ENCODE measurements at places on chromosomes 7 and 10.

DNA sequence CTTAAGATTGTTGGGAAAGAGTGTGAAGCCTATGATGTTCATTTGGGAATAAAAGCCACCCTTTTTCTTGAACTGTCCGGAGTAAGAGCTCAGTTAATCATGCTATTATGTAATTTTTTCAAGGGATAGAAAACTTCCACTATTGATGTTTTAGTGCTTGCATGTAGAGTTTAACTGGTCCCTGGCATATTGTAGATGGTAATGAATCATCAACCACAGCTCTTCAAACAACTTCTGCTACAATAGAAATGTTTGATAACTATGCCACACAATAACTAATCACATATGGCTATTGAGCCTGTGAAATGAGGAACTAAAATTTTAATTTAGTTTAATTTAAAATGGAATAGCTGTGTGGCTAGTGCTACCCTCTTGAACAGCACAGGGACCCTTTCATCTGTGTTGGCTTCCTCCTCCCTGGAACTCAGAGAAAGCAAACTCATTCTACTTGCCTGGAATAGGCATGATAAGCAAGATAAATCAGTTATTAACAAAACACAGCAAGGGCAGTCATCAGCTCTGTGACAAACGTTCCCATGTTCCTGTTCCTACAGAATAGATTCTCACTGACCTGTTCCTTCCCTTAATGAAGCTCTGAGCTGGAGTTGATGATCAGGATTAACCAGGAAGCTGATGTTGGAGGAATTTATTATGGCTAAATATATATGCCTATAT, 4.9 kb upstream of the SRI start:
- no peak for DNase-seq

- no peak for DNase-seq
These were observed 55.4 kb upstream of the INHBA start for GRCh38 chr7:41758321-41758720.

DNA sequence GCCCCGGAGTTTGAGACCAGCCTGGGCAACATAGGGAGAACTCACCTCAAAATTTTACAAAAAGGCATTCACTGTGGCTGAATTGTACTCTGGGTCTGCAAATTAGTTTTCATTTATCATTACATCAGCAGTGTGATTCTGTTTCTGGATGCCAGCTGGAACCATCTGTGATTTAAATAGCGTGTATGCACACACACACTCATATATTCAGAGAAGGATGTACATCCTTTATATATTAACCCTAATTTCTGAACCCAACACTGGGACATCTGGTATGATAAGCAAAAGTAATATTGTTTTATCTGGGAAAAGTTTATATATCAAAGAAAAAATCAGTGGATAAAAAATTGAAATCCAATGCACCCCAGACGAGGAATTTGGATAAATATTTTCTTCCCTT, 33.8 kb upstream of the LYZL1 start:
- DNase-seq: no peak

GRCh38 chr7:30038196-30038980, 10.2 kb downstream of the PLEKHA8 start:
- DNase-seq: no peak

GRCh38 chr7:13800694-13801448, 188.6 kb downstream of the ETV1 start:
- peak; percentile 17 for DNase-seq

DNA sequence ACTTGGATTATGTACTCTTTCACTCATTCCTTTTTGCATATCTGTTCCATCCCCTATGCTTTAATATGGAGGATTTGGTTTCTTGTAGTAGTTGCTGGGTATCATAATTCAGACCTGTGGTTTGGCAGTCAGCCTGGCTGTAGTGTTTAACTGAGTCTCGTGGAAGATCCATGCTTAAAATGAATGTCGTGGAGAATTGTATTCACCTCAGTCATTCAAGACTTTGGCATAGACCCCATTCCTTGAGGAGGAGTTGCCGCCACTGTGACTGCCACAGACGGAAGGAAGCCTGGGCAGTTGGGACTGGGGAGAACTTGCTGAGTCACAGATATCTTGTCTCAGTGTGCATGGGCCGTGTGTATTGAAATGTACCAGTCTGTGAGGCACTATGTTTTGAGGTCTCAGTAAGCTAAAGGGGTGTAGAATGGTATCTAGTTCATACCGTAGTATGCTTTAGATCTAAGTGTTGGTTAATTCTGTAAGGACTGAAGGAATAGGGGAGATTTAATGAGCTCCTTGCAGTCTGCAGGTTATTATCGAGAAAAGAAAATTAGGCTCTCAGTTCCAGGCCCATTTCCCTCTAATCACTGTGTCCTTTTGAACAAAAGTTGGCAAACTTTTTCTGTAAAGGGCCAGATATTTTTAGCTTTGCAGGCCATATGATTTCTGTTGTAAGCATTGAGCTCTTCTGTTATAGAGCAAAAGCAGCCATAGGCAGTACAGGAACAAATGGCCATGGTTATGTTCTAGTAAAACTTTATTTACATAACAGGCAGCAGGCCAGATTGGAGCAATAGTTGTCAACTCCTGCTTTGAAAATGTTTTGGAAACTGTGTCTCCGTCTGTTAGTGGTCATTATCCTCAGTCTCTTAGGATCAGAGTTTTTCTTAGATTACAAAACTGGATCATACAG, 76.8 kb downstream of the TPST1 start:
- DNase-seq: no peak

GRCh38 chr10:70588859-70589570, 13.5 kb downstream of the PRF1 start:
- DNase-seq: no peak

DNA sequence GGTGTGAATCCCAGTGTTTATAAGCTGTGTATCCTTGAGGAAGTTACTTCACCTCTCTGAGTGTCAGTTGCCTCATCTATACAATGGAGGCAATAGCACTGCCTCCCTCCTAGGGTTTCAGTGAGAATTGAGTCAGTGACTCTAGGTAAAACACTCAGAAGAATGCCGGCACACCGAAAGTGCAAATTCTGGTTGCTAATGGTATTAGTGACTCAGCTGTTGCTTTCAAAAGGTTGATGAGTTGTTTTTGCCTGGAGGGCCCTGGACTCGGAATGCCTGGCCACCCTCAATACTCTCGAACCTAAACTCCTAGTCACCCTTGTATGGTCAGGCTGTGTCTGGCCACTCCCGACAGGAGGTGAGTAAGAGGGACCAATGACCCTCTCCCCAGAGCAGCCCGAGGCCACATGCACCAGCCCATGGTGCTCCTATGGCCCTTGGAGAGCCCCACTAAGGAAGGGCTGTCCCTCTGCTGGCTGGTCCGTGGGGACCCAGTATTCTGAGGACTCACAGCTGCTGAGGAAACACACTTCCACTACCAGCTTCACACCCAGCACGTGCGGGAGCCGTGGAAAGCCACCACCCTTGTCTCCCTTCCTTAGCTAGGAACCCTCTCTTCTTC, 60.2 kb downstream of the CALML3 start:
- DNase-seq: no peak

DNA sequence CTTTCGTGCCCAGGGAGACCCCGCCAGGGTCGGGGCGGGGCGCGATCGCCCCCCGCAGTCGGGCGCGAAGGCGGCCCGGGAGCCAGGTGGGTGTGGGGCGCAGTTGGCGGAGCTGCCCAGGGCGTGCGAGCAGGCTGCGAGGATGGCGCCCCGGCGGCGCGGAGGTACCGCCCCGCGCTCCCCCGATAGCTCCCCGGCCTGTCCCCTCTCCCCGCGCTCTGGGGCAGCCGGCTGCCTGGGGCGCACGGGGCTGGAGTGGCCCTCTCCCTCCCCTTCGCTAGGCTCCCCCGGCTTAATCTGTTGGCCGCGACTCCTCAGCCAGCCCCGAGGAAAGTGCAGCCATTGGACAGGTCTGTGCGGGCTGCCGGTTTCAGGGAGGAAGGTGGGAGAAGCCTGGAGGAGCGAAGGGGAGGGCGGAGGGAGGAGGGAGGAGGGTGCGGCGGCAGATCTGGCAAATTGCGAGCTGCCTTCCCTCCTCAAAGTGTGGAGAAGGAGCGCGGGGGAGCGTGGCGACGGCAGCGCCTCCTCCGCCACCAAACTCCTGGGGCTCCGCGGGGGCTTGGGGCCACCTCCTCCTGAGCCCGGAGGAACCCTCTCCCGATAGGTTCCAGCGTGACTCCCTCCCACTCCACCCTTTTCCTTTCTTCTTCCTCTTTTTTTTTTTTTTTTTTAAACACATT, 361 bp upstream of the PLXDC2 start:
- no peak for DNase-seq

DNA sequence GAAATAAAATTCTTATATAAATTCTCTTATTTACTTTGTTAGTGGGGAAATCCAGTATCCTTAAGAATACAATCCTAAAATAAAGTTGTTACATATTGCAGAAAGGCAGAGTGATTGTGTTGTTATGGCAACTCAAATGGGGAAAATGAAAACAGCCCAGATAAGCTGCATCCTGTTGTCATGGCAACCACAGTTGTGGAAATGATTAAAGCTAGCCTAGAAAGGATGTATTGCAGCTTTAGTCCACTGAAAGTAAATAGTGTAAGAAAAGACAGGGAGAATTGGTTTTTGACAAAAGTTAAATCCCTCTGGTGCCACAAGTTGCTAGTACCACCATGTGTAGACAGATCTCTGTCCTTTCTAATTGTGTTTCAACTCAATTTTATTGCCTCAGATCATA, 43.2 kb downstream of the BTRC start:
- DNase-seq: no peak

DNA sequence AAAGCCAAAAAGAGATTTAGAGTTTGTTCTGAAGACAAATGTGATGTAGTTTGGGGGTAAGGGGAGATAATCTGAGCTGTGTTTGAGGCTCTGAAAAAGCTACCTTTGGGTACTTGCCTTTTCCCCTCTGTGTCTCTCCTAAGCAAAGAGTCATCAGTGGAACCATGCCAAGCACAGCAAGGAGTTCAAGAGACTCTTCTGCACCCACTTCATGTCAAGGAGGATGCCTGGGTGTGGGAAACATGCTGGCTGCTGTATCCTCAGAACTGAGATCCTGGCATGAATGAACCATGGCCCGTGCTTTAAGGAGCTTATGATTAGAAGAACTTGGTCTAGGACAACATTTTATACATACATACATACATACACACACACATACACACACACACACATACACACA, 142.9 kb downstream of the NOC3L start:
- no peak for DNase-seq

GRCh38 chr7:95238252-95238943, 85.9 kb downstream of the PON1 start:
- no peak for DNase-seq

DNA sequence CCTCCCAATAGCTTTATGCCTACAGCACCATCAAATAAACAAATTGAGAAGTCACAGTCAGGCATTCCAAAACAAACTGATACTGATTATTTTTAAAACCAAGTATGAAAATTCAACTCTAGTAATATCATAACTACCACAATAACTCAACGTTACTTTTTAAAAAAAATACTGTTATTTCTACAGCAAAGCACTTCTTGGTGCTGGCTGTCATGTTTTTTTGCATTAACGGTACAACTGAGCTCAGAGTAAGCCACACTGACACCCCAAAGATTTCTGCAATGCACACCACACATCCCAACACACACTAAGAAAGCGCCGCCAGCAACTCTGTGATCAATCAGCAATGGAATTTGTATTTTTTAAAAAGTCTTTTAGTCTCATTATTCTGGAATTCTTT, 113.6 kb downstream of the RNF32 start:
- DNase-seq: no peak

DNA sequence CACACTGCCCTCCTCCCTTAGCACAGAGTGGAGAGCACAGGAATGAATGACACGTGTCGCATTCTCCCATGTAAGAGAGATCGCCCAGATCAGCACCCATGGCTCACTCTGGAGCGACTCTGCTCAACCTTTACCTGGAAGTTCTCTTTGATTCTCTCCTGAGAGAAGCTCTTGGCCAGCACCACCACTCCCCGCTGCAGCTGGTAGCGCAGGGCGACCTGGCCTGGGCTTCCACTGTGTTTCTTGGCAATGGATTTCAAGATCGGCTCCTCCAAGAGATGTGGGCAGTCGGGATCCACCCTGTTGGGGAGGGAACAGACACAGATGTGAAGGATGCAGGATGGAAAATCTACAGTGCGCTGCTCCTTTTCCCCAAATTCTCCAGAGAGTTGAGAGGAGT, 27.4 kb downstream of the AKR1C8 start:
- DNase-seq: no peak

DNA sequence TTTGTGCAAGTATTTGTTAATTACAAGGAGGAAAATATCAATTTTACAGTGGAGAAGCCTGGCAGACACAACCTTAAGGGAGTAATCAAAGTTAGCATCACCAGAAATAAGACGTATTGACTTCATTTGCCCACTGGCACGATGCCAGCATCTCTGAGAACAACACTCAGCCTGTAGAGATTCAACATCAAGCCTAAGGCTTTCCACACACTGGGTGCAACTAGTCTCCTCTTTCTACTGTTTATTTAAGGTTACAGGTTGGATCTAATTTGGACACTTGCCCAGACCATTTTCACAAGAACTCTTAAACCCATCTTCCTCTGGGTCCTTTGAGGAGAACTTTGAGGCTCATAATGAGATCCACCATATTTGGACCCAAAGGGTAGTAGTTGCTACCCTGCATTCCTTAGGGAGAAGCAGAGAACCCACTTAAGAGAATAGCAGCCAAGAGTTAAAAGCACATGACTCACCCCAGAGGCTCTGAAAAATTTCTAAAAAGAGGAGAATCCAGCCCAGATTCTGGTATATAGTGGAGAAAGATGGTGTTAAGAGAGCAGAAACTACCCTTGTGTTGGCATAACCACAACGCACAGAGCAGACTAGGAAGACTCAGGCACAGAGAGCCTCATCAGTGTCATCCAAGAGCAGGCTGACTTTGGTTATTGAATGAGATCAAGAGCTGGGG, 97.3 kb downstream of the CCDC71L start:
- DNase-seq: no peak

GRCh38 chr7:150934045-150934766, 43.9 kb downstream of the KCNH2 start:
- DNase-seq: no peak
